AG10803 (cell line): ENCODE measurements at places on chromosomes 2 and 18.

GRCh38 chr2:65634304-65634703, 201.9 kb upstream of the SPRED2 start:
- DNase-seq: no peak

- no peak for DNase-seq
Measured at GRCh38 chr2:67208887-67209500, 188.1 kb upstream of the ETAA1 start.

DNA sequence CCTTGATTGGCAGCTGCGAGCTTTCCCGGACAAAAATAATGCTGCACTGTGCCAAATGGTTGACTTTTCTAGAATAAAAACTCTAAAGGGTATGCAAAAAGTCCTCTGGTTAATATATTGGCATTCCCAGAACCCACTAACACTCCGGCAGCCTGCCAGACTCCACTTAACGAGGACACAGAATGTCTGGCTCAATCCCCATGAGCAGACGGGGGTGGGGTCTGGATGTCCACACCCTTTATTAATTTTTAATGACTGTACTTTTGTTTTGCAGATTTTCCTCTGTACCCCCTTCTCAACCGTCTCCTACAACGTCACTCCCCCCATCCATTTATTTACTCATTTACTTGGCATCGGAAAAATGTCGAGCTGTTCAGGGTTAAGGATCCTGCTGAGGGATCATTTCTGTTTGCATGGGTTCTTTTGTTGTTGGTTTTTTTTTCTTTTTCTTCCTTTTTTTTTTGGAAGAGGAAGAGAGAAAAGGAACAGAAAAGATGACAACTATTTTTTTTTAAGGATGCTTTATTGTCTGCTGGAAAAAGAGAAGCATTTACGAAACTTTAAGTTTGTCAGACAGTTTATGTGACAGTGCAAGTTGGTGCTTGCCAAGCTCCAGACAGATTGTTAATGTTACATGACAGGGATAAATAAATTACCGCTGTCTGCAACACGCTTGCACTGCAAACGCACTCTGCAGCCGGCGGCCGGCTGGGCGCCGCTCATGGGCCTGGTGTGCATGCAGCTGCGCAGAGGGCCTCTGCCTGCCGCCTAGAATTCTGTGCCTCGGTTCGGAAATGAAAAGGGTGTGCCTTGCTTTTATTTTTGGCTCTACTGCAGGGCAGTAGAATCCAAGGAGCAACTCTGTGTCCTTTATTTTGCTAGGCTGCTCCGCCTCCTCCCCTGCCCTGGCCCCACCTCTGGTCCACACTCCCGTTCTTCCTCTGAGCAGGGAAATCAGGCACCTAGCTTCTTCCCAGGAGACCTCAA, 3.6 kb downstream of the LDLRAD4 start:
- peak; percentile 67 for DNase-seq

GRCh38 chr2:159557437-159558034, 58.8 kb downstream of the BAZ2B start:
- DNase-seq: peak; percentile 8

GRCh38 chr2:165407466-165407865, 62.0 kb upstream of the CSRNP3 start:
- no peak for DNase-seq

DNA sequence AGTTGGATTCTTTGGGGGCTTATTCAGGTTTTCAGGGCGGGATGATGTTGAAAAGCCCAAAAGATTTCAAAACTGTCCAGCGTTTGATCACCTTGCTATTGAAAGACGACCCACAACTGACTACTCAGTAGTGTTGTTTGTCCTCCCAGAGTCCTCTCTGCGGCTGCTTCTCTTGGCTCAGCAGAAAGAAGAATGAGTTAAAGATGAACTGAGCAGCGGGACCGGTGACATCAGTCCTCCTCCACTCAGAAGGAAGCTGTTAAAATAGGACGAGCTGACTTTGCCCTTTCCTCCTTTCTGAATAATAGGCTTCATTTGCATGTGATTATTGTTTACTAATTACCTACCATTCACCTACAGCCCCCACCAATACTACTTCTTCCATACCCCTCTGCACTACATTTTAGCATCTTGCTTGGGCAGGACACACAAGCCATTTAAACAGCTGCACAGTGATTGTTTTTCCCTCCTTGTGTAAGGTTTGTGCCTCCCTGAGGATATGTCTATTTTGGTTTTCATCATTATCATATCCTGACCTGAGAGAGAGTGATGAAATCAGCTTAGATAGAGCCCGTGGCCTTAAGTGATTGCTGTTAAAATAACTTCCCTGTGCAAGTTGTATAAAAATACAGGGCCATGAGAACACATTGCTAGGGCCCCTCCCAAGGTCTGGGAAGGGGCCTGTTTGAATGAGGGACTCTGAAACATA, 261.8 kb downstream of the FHOD3 start:
- no peak for DNase-seq

DNA sequence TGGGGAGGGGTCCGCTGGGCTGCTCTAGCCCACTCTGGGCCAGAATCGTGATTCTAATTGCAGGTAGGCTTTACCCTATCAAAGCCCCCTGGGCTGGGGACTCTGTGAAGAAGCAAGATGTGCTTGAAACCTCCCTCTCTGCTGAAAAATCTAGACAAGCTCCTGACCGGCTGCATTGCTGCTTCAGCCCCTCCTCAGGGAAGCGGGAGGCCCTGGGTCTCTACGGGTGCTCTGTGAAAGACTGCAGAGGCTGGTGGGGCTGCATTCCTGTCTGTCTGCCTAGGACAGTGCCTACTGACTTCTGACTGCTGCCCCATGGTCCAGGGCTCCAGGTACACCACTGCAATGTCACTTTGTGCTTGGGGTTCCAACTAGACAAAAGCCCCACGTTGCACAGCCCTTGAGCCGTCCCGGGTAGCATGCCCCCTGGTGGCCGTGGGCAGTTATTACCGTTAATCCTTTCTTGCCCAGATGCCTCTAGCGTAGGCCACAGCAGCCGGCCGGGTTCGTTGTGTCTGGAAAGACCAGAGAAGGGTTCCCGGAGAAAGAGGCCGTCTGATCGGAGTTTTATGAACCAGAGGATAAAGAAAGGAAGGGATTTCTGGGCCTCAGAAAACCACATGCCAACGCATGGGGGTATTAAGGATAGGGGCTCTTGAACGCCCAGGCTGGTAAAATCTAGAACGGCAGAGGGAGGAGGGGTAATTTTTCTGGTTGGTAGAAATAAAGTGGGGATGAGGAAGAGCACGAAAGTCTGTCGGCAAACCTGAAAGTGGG, 15.9 kb upstream of the C1QL2 start:
- peak; percentile 28 for DNase-seq

GRCh38 chr2:140786585-140786984, 1344.2 kb downstream of the LRP1B start:
- no peak for DNase-seq

DNA sequence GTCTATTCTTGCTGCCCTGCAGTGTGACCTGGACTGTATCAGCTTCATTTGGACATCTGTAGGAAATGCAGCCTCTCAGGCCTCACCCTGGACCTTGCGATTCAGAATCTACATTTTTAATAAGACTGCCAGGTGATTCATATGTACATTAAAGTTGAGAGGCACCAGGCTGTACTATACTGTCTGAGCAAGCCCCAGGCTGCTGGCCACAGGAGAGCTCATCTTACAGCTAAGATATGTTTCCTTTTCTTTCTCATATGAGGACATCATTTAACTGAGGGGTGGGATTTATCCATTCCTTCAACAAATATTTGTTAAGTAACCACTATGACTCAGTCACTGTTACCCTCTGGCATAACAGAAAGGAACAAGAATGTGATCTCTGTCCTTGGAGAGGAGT, 78.2 kb upstream of the GCFC2 start:
- no peak for DNase-seq
